ENCODE measurements at places on chromosomes 4 and X.

GRCh38 chr4:107478327-107478980 is 241.6 kb downstream of the PAPSS1 start:
- DNase-seq: no peak

DNA sequence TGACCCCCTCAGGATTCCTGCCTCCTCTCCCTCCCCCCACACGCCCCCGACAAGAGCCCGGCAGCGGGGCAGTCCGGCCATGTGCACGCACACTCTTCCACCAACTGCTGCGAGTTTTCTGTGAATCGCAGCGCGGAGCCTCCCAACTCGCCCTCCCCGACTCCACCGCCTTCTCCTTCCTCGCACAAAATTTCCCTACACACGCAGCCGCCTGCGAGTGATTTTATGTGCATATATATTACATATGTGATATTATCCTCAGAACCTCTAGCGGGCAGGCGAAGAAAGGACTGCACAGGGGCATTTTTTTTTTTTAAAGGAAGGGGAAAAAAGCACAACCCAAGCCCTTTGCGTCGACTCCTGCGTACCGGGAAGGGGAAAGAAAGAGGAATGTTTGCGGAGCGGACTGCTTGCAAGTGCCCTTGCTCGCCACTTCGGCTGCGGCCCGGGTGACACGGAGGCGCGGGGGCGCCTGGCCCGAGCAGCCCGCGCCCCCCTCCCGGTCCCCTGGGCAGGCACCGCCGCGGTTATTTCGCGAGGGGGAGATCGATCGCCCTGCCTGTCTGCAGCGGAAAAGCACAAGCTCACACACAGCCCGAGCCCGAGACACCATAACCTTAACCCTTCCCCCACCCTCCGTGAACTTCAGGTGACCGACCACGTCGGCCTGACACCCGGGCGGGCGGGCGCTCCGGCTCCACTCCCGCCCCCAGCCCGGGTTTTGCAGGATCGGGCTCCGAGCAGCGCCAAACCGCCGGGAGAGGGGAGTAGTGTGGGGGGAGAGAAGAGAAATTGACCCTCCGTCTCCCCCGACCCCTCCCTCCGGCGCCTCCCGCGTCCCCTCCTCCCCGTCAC is 2.3 kb downstream of the ZNF827 start:
- DNase-seq: peak; percentile 74

DNA sequence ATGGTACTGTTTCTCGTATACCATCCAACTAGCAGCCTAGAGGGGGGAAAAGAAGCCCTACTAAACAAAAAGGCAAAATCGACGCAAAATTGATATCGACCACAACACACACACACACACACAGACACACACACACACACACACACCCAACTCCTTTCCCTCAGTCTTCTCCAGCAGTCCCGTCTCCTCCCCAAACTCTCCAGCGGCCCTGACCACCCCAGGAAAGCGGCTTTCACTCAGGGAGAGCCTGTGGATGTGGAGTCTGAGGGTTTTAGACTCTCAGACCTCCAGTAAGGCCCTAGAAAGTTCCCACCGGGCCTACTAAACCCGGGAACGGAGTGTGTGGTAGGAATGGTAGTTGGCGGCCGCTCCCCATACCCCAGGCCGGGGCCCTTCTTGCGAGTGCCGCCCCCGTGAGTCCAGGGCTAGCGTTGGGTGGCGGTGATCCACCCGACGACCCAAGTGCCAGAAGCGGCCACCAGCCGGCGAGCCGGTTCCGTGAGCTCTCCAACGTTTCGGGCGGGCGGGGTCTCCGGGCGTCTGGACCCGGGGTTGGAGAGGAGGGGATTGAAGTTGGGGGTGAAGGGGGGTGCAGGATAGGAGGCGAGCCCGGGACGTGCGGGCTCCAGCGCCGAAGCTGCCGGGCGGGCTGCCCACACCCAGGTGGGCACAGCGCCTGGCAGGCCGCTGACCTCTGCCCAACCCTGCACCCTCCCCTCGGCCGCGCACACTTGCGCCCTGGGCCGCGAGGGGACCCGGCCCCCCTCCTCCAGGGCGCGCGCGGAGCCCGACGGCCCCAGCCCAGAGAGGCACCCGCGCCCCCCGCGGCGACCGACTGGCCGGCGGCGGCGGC is 13.7 kb downstream of the ARX start:
- DNase-seq: no peak

DNA sequence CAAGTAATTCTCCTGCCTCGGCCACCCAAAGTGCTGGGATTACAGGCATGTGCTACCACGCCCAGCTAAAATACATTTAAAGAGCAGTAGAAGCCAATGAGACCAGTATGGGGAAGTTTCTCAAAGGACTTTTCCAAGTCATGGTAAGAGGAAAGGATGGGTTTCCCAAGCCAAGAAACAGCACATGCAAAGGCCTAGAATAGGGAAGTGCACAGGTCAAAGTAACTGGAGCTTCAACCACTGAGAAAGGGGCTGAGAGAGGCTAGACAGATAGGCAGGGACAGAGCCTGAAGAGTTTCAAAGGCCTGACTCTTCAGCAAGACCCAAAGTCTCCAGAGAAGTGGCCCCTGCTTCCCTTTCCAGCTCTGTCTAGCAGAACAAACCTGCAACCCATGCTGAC is 162.1 kb downstream of the CORIN start:
- DNase-seq: no peak

GRCh38 chr4:3573131-3573530 is 40.9 kb upstream of the LRPAP1 start:
- DNase-seq: no peak

DNA sequence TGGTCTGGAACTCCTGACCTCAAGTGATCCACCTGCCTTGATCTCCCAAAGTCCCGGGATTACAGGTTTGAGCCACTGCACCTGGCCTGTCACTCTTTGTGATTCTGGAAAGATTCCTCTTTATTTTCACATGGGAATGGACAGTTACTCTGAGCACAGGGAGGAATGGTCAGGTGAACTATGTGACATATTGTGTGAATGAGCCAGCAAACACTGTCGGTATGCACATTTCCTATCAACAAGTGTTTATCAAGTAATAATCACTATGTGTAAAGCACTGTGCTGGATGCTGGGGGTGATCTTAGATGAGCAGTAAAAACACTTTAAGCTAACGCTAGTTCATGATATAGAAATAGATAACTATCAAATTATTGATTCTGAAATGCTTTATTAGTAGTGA is 97.5 kb downstream of the LIMCH1 start:
- no peak for DNase-seq

DNA sequence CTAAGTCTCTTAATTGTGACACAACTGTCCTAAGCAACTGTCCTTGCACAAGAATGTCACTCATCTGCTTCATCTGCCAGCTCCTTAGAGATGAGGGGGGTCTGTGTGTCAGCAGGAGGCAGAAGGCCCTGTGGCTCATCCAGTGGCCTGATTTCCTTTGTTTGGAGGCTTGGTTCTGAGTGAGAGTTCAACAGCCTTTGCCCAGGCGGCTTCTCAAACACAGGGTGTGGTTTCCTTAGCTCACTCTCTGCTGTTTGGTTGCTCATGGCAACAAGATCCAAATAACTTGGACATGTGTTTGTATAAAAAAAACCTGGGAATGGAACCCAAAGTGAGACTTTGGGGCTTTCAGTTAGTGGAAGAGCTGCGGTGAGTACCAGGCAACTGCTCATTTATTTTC is 46.6 kb downstream of the MAP7D3 start:
- DNase-seq: no peak

DNA sequence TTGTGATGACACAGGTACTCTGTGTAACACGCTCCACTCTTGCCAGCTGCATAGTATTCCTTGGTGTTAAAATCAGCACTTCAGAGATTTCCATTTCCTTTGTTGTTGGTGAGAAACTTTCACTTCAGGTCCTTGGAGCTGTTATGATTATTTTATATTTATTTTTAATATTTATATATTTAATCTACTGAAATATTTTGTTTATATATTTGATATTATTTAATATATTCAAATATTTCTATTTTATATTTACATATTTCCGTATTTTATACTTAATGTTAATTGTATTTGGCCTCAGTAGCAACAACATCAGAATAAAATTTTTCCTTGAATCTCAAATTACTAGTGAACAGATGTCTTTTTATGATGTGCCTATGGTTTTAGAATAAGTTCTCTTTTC is 225.3 kb downstream of the MAGEB17 start:
- no peak for DNase-seq

GRCh38 chrX:40265936-40266335 is 168.2 kb upstream of the BCOR start:
- DNase-seq: no peak

DNA sequence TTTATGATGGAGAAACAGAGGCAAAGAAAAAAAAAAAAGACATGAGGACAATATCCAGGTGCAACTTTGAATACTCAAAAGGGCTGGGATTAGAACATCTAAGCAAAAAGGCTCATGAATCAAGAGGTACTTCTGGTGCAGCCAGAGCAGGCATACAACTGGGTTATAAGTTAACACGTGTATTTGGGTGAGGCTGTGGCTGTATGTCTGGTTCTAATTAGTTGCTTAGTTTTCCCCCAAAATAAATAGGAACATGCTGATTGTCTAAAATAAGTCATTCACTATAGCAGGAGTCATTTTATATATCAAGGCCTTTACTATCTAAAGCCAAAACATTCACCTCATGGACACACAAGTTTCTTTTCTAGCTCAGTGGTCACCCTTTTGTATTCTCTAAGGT is 20.2 kb downstream of the NHS start:
- DNase-seq: no peak

DNA sequence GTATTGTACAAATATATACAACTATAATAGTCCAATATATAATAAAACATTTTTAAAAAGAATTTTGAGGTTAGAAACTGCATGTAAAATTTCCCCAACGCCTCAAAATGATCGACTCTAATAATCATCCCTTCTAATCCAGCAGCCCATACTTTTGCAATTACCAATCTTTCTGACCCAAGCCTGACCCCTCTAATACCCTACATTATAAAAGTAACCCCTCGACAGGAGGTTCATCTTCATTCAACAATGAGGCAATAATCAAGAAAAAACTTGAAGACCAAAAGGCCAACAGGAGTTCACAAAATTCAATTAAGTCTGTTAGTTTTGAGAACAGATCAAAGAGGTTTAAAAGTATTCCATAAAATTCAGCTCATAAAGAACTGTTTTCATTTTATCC is 393.5 kb downstream of the GPM6A start:
- DNase-seq: no peak

DNA sequence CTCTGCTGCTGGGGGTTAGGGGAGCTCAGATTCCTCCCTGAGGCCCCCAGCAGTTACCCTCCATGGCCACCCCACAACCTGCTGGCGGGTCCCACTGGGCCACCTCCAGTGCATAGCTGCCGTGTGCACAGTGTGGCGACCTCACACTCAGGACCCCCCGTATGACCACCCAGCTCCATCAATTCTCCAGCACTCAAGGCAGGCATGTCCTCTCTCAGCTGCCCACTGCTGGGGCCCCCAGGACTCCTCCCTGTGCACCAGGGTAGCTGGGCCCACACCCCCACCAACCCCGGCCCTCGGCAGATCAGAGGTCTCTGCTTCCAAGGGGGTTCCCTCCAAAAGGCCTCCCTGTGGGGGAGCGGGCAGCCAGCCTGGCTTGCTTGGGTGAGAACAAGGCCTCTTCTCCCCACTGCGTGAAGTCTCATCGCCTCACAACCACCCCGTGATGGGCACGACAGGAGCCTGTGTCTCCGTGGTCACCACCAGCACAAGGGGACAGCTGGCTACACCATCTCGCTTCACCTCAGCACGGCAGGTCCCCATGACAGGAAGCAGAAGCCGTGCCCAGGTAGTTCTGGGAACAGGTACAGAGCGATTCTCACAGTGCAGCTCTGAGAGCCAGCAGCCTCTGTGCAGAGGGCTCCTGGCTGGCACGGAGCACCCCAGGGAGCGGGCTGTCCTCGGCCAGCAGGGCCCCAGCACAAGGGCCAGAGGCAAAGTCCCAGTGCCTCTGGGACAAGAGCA is 4.6 kb upstream of the HAUS3 start:
- no peak for DNase-seq

- DNase-seq: no peak
These were observed 8.3 kb downstream of the RPS4X start for GRCh38 chrX:72268597-72269365.

DNA sequence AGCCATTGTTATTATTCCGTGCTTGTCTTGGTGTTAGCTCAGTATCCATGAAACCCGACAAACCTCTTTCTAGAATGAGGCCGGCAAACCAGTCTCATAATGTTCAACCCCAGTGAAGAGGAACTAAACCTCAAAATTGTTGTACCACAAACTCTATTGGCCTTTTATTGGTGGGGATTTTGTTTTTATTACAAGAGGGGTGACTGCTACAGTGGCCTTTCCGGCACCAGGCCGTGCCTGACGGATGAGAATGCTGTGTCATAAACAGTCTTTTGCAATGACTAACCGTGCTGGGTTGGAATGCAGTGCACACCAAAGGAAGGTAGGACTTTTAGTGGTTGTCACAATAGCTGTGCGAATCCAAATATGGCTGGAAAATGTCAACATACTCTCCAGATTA is 60.8 kb downstream of the SHROOM2 start:
- no peak for DNase-seq

GRCh38 chrX:16992445-16992844 is 46.0 kb downstream of the REPS2 start:
- DNase-seq: no peak

GRCh38 chr4:8414377-8414776 is 26.1 kb downstream of the ACOX3 start:
- DNase-seq: no peak

GRCh38 chr4:142264961-142265360 is 581.1 kb downstream of the INPP4B start:
- DNase-seq: no peak

- no peak for DNase-seq
These were observed 421.9 kb downstream of the ANKRD50 start for GRCh38 chr4:124290678-124291077.

- DNase-seq: no peak
These were observed 75.0 kb downstream of the NBDY start for GRCh38 chrX:56803850-56804681.

DNA sequence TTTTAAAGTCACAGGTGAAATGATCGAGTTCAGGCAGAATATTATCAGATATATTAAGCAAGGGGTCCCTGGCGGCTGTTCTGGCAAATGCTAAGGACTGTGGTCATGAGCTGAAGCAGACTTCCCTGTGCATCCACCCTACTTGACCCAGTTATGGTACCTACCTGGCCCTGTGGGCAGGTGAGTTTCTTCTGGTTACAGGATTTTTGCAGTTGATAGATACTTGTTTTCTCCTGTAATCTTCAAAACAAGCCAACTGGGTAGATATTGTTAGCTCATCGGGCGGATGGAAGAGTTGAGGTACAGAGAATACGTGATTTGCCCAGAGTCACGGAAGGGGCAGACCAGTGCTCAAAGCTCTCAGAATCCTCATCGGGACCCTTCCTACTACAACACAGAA is 18.5 kb upstream of the PROM1 start:
- no peak for DNase-seq

GRCh38 chr4:40908702-40909362 is 159.1 kb downstream of the NSUN7 start:
- peak; percentile 51 for DNase-seq

- DNase-seq: no peak
These were observed 113.0 kb upstream of the DCLK2 start for GRCh38 chr4:149965206-149965605.

- DNase-seq: no peak
These were observed 115.3 kb upstream of the ARX start for GRCh38 chrX:25131055-25131454.
